HT1080 (cell line): ENCODE measurements at places on chromosomes 5 and 9.

- no peak for DNase-seq
These were observed 133.5 kb upstream of the LPCAT1 start for GRCh38 chr5:1657161-1657741.

DNA sequence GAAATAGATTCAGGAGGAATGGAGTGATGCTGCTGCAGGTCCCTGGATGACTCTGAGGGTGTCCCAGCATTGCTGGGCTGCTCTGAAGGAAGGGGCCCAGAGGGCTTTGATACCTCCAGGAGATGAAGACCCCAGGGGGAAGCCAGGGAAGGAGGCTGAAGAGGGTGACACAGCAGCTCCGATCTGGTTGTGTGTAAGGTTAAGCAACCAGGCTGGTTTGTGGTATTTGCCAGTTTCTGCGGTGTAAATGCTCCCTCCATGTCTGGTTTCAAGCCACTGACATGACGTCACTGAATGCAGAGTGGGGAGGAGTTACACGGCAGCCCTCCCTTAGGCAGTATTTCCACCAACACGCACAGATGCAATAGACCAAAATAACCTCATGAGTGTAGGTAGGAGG, 40.0 kb upstream of the ORM1 start:
- no peak for DNase-seq

DNA sequence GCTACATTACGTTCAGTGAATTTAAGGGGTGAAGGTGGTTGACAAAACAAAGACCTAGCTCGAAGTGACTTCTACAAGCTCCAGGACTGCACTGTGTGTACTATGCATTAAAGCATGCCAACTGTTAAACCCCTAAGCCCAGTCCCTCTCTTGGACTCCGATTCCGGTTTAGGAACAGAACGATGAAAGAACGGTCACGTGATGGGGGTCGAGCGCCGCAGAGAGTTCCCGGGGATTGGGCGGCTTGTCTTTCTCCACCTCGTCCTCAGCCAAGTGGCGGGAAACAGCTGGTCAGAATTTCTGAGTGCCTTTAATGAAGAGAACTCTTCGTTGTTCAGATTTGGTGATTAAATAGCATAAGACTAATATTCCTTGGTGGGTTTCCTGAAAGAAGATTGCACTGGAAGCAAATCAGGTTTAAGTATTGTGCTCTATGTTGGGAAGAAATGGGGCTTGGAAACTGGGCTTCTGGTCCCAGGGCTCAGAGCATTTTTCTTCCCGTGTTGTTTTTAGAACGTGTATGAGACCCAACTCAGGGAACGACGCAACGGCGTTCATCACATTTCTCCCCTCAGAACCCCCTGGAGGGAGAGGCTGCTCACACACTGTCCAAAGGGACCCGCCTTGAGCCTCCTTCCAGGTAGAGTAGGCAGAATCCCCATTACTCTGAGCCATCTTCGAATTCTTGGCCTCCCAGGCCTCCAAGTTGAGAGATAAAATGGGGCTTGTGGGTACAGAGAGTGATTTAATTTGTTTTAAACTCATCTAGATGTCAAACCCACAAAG, 25.3 kb downstream of the IRX2 start:
- DNase-seq: no peak

DNA sequence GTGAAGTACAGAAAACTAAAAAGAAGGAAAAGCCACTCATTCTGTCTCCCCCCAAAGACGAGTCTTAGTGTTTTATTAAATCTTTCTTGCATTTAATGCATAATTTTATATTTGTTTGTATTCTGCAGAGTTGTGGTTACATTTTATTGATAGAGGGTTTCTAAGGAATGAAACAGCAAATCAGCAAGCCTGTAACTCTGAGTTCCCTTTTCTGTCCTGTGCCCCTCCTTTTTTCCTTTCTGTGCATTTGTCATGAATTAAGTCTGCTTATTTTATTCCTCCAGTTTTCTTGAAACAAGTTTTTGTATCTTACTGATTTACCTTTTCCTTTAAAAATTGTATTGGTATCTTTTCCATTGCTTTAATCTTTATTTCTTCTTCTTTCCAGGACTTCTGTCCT, 132.8 kb downstream of the MUSK start:
- DNase-seq: no peak
